ENCODE measurements at places on chromosomes 6 and 20. TPM values are rescaled to one million over a fixed set of nuclear protein-coding genes. Genes with fewer than 3 reads are reported as not detected.

GRCh38 chr6:17740559-17741220 lies 34.0 kb upstream of the NUP153 start:
- no peak for DNase-seq

DNA sequence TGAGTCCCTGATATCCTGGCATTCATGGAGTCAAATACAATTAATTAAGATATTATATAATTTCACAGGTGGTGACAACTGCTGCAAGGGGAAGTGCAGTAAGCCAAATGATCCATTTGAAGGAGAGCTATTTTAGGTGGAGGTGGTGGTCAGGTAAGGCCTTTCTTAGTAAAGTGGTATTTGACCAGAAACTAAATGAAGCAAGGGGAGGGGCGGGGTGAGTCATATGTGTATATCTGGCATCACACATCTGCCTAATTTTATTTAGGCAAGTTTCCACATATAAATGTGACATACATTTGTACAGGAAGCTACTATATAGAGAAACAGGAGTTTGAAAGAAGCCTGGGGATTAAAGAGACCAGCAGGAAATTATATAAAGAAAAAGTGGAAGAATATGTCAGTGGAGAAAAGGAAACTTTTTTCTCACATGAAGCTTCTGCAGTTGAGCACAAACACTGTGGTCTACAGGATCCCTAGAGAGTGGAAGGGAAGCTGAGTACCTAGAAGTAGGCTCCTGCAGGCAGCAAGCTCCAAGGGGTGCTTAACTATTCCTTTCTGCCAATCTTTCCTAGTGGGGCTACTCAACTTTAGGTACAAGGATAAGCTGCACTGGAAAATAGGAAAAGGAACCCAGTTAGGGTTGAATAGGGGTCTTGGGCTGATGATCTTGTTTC lies 99.6 kb downstream of the OGFRL1 start:
- DNase-seq, result no peak

DNA sequence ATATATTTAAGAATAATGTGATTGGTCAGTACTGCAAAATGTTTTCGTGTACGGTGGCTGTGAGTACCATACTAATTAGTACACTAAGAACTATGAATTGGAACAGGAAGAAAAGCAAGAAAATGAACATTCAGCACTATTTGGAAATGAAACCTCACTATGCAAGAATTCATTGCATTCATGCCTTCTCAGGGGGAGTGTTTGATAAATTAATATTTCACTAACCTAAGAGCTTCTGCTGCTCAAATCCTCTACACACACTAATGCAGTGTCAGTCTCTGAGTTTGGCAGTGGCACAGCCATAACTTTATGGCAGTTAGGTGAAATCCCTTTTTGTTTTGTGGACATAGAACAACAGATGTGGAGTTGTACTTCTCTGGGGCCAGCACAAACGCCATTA lies 60.1 kb downstream of the SLC16A10 start:
- no peak for DNase-seq

DNA sequence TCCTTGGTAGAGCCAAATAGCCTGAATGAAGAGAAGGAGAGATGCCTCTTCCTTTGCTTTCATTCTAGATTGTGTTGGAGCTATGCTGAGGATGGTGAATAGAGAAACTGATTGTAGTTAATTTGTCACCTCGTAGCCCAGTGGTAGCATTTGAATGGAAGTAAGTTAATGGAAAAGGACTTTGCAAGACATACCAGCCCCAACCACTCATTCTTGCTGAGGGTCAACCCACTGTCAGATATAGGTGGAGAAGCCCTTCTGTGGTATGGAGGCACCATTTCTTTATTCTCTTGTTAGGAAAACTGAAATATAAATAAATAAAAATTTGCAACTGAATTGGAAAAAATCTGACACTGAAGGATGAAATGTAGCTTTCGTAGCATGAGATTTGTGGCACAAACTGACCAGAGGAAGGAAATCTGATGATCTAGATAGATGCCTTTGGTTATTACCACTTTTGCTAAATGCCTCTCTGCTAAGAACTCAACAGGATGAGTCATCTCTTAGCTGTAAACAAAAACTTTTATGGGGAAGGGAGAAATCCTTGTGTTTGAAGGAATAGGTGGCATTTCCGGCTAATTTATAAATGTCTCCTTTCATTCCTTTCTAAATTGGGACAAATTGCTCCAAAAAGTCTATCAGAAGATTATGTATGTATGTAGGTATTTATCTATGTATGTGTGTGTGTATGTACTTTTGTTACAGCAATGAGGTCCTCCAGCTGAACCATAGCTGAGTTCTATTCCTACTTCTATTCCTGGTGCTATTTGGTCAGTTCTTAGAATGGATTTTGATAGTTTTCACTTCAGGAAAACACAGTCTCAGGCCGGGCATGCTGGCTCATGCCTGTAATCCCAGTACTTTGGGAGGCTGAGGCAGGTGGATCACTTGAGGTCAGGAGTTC lies 76.5 kb upstream of the SUPT3H start:
- DNase-seq, result peak; percentile 32

DNA sequence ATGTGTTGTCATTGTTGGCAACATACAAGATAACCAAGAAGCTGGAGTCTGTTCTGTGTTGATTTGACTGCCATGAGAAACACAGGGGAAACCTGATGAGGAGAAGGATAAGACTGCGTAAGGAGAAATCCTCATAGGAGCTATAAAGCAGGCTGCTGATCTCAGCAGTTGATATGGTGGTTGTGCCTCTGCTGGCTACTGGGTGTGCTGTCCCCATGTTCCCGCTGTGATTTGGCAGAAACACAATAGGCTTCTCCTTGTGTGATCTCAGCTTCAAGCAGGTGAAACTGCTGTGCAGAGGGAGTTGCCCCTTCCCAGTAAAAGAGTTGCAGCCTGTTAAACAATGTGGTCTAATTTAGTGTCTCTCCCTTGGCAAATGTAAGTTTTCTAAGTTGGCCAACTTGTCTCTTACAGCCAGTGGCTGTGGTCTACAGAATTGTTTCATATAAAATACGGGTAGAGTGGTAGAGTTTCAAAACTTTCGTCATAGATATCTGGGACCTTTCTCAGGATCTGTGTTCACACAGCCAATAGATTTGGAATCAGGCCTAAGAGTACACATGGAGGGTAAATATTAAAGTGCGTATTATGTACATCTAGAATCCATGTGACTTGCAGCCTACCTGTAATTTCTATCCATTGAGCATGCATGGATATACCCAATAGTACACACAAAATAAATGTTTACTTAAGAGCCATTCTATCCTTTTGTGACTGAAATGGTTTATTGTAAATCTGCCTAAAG lies 78.4 kb downstream of the RNF144B start:
- no peak for DNase-seq

The CDKN1A gene
- total RNA-seq, result 48.8 TPM

The TSHZ2 gene
- total RNA-seq, result 1.3 TPM

The CST3 gene
- total RNA-seq, result 46.3 TPM

The PTK6 gene
- not detected for total RNA-seq

The PHF3 gene
- 60.5 TPM for total RNA-seq

Measured in Daoy (cell line).